Central memory CD4-positive, alpha-beta T cell (primary cell): ENCODE measurements at places on chromosomes 4 and X.

DNA sequence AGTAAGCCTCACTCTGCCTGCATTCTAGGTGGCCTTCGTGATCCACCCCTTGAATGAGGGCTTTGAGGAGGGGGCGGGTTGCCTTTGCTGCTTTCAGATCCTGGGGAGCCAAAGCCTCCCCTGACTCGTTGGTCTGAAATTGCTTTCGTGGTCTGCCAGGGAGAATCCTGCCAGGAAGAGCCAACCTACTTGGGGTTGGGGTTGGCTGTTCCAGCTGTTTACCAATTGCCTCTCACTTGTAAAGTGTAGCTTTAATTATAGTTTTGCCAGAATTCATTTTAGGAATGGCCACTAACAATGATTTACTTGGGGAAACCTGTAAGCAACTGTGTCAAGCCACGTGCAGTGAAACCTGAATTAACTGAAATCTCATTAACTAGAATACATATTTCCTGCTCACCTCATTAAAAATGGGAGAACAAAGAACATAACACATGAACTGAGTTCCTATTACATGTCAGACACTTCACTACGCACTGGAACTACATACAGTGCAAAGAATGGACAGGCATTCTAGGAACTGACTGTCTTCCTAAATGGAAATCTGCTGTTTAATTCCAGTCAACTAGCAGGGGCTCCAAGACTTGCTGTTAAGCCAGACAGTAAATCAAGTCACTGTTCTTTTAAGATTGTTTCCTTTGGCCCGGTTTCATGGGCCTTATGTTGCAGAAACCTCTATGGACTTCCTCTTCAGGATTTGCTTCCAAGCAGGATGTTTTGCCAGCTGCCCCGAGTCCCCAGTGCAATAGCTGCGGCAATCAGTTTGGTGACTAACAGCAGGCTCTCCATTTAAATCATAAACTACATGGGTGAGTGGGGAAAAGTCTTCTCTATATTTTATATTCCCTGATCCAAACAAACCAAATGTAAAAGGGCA is 16.4 kb upstream of the NKRF start:
- no peak for DNase-seq

- DNase-seq, result no peak
These were observed 689 bp upstream of the NHSL2 start for GRCh38 chrX:71909956-71910355.

GRCh38 chr4:87068583-87069021 is 133.8 kb downstream of the AFF1 start:
- no peak for DNase-seq

- no peak for DNase-seq
These were observed 161.5 kb downstream of the SOWAHB start for GRCh38 chr4:76736414-76736813.

DNA sequence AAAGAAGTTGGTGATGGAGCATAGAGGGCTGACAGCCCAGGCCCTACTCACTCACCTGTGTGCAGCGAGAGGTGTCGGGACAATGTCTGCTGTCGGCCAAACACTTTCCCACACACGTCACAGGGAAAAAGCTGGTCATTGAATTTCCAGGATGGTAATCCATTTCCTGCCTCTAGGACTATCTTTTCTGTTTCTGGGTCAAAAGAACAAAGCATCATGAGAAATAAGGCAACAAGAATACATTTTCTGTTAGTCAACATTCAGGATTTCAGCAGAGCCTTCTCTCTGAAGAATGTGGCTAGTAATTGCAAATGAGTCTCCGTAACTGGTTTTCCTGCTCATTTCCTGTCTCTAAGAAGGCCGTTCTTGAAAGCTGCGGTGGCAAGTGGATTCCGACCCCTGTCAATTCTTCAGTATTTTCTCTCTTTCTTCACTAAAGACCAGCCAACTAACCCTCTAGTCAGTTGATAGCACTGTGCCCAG is 99.4 kb downstream of the C4orf51 start:
- DNase-seq, result no peak

DNA sequence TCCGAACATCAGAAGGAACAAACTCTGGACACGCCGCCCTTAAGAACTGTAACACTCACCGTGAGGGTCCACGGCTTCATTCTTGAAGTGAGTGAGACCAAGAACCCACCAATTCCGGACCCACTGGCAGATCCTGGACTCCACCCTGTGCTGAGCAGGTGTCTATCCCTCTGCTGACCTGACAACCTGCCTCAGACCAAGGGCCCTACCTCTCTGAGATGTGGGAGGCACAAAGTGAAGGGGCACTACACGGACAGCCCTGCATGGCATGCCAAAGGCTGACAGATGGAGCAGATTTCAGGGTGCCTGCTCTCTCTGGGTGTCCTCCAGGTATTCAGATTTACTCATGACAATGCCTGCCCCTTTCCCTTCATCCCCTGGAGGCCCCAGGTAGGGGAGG is 14.0 kb upstream of the HSFX1 start:
- DNase-seq, result no peak

DNA sequence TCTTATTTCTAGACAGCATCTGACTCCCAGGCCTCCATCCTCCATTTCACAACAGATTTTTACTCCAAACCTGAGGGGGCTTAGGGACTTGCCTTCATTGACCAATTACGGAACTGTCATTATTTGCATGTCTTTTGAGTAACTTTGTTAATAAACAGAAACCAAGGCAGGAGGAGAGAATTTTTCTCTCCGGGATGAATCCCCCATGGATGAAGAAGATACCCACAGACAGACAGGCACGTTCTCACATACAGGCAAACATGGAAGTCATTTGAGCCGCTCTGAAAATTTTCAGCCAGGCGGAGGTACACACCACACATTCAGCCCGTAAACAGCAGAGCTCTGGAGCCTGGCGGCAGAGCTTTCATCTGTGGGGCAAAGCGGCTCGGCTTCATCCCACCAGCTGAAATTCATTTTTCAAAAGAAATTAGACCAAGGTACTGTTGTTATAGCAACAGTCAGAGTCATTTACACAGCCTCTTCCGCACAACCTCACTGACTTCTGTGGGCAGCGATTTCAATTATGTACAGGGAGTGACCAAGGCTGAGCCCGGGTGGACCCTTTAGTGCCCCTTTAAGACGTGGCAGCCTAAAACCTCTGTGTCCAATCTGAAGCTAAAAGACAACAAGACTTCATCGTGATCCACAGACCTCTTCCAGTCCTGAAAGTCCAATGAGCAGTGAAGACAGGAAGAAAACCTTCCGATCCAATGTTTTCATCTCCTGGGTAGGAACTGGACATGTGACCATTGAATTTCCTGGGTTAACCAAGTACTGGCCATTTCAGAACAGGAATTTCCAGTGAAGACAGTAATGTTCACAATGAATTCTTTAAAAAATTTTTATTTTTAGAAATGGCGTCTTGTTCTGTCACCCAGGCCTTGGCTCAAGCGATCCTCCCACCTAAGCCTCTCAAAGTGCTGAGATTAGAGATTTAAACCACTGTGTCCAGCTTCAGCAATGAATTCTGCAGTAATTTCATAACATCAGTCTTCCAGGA is 237.0 kb downstream of the MGST2 start:
- no peak for DNase-seq

- no peak for DNase-seq
These were observed 72.8 kb upstream of the INTU start for GRCh38 chr4:127559981-127560380.

- peak; percentile 79 for DNase-seq
These were observed 272.1 kb upstream of the AGTR2 start for GRCh38 chrX:115898382-115899001.
